ENCODE measurements at places on chromosomes 4 and X.

DNA sequence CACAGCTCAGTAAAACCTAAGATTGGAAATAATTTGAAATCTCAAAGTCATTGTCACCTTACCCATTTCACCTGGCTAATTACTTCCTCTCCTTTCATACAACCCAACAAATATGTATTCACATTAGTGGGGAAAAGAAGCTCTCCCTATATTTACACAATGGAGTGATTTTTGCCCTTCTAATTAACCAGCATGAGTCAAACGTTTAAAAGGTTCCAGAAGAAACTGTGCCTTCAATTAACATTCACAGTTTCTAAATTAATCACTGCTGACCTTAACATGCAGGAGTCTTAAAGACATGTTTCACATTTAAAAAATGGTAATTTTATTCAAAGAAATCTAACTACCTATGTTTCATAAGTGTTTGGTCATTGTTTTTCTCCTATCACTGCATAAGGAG is 254.6 kb downstream of the CBLL2 start:
- DNase-seq, result peak; percentile 0

DNA sequence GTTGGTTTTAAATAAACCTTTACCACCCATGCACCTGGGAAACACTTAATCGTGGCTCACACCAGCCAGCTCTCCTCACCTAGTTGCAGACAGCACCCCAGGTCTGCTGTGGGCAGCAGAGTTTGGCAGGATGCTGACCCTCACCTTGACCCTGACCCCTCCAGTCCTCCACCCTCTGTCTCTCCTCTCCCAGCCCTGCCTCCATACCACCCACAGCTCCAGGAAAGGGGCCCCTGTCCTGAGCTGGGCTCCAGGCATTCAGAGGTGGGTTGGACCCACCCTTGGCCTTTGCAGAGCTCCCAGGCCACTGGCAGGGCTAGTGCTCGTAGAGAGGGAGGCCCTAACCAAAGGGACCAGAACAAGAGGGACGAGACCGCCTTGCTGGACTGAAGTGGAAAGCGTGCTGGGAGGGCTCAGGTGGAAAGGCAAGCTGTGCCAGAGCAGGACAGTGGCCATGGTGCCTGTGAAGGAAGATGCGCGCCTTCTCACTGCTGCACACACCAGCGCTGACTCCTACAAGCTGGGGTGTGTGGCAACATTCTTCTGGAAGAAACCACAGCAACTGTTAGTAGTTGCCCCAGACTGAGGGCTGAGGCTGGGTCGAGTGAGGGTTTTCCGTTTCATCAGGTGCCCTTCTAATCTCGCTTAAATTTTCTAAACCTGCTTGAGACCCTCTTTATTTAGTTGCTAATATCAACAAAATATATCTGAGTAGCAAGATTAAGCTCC is 10.7 kb upstream of the S100P start:
- no peak for DNase-seq

DNA sequence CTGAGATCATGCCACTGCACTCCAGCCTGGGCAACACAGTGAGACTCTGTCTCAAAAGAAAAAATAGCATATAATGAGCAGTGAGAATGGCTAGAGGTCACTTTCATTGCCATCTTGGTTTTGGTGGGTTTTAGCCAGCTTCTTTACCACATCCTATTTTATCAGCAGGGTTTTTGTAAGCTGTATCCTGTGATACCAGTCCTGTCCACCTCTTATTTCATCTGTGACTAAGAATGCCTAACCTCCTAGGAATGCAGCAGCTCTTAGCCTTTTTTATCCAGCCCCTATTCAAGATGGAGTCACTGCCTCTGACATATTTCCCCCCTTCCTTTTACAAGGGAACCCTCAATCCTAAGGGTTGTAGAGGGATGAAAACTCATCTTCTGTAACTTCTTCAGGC is 26.1 kb upstream of the IGFBP7 start:
- DNase-seq, result no peak

DNA sequence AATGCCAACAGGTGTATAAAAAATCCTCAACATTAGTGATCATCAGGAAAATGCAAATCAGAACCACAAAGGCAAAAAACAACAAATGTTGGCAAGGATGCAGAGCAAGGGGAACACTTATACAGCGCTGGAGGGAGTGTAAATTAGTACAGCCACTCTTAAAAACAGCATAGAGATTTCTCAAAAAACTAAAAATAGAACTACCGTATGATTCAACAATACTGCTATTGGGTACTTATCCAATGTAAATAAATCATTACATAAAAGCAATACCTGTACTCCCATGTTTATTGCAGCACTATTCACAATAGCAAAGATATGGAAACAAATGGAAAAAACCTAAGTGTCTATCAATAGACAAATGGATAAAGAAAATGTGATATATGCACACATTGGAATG is 171.3 kb downstream of the SLC7A11 start:
- no peak for DNase-seq

GRCh38 chr4:147425019-147425418 is 55.9 kb upstream of the EDNRA start:
- DNase-seq, result no peak

DNA sequence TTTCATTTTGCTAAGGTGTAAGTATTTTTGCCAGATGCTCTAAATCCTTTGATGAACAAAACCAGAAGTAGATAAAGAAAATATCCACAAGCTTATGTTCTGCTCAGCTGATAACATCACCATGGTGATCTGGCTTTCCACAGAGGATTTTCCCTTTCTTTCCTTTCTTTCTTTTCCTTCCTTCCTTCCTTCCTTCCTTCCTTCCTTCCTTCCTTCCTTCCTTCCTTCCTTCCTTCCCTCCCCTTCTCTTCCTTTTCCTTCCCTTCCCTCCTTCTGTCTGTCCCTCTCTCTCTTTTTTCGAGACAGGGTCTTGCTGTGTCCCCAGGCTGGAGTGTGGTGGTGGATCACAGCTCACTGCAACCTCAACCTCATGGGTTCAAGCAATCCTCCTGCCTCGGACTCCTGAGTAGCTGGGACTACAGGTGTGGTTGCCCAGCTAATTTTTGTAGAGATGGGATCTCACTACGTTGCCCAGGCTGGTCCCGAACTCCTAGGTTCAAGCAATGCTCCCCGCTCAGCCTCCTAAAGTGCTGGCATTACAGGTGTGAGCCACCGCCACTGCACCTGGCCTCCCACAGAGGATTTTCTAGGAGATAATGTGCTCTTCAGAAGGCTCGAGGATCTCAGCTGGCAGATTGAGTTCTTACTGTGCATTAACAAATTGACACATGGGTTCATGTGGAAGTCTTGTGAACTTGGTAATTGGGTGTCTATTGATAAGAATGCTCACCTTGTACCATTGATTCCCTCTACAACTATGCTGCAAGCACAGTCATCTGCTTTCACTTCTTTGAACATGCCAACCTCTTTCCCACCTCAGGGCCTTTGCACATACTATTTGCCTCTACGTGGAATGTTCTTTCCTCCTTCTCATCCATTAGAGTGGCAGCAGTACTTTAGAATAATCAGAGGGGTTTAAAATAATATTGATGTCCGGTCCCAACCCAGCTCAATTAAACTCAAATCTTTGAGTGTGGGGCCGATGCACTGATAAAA is 1.4 kb upstream of the RHOH start:
- DNase-seq, result peak; percentile 49

DNA sequence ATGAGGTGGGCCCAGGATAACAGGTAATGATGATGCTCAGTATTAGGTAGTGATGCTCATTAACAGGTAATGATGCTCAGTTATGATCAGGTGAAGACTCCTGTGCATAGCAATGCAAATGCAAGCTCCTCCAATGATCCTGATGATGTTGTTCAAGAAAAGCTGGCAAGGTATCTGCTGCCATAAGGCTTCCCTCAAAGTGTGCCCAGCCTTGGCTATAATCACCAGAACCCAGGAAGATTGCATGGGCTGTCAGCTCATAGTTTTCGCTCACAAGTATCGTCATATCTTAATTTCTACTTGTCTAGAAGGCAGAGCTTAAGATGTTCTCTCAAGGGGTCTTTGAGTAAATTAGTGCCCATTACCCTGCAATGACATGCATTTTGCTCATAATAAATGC is 366.2 kb upstream of the CLNK start:
- DNase-seq, result no peak

- DNase-seq, result no peak
These were observed 22.2 kb downstream of the CYBB start for GRCh38 chrX:37802028-37802427.

DNA sequence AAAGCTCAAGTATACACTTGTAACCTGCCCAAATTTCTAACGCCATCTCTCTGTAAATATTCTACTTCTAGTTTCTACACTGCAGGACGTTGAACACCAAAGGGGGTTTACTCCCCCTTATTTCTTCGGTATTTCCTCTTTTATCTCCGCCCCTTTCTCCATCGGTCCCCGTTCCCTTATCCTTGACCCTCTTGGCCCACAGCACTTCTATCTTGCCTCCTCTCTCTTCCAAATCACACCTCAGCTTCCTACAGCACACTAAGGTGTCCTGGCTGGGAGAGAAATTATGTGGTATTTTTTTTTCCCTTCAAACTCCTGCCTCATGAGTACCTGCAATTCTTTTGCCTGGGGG is 715 bp downstream of the ZMAT1 start:
- no peak for DNase-seq

GRCh38 chrX:41759817-41760216 is 35.8 kb downstream of the GPR82 start:
- DNase-seq, result peak; percentile 55

- DNase-seq, result no peak
These were observed 2.2 kb downstream of the FAT4 start for GRCh38 chr4:125316791-125317524.

- no peak for DNase-seq
These were observed 20.5 kb upstream of the STS start for GRCh38 chrX:7127056-7127455.

- no peak for DNase-seq
These were observed 64.9 kb upstream of the ADRA2C start for GRCh38 chr4:3701271-3701734.

GRCh38 chr4:154441982-154442381 is 49.6 kb downstream of the DCHS2 start:
- no peak for DNase-seq

DNA sequence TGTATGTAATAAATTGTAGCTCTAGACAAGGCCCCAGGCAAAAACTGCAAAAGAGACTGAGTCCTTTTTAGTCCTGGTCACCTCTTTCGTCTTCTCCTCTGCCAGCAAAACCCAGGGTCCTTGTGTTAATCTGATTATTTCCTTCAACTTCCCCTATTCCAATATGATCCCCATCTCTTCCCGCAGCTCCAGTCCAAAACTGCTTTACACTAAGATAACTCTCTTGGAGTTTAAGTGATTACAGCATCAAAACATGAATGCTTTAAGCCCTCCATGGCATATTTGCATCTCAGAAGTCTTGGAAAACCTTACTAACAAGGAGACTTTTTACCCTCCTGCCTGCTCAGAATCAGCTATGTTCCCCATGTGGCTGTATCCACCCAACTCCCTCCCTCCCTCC is 59.3 kb downstream of the MAGEA1 start:
- no peak for DNase-seq

DNA sequence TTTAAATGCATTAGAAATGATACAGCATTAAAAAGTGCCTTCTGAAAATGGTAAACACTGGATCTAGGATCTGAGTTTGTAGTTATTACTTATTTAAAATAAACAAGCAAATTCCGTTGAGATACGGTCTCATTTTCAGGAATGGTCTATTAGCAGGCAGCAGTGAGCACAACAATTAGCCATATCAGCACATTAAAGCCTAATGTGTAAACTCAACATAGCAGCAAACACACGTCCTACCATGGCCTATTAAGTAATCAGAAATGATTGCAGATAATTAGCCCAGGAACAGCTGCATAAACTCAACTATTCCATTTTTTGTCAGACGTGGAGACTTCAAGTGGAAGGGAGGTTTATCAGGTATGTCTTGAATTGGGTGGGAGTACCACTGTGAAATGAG is 61.8 kb downstream of the NEIL3 start:
- DNase-seq, result no peak

DNA sequence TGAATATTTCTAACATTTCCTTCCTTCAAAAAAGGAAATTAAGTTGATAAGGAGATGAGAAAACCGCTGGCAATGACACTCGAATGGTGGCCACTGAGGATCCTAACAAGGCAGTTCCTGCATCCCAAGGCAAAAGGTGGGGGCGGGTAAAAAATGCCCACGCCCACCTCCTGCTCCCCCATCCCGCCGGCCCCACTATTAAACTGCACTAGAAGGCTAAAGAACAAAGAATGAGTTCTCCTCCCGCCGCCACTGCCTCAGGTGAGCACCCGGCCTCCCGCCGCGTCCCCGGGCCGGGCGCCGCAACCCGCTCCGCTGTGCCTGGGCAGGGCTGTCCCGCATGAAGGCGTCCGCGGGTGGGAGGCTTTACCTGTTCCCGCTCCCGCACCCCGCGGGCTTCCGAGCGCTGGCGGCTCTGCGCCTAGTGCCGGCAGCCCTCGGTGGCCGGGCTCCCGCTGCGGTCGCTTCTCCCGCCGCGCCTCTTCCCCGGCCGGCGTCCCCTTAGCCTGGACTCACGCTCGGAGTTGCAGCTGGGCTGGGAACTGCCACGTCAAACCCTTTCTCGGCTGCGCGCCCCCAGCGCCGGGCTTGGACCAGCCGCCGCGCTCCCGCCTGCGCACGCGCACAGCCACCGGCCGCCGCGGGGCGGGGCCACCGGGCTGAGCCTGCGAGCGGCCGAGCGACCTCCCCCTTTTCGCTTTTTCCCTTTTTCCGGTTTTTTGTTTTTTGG is at the start of gene SEC24D:
SEC24D (minus strand) TSS at position 556 of the 730 bp plus-strand sequence. CDS start 2,430 bp downstream, outside the sequence.
- DNase-seq, result peak; percentile 90

DNA sequence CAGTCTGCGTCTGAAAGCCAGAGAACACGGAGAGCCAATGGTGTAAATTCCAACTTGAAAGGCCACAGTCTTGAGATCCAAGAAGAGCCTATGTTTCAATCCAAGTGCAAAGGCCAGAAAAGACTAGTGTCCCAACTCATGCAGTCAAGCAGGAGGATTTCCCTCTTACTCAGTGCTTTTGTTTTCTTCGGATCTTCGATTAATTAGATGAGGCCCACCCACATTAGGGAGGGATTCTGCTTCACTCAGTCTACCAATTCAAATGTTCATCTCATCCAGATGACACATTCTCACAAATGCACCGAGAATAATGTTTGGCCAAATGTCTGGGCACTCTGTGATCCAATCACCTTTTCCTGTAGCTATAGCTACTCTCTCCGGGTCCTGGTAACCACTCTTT is 91.5 kb upstream of the S100G start:
- no peak for DNase-seq

- no peak for DNase-seq
These were observed 127.5 kb upstream of the AFF2 start for GRCh38 chrX:148372925-148373324.

- no peak for DNase-seq
These were observed 369.7 kb upstream of the DIAPH2 start for GRCh38 chrX:96314985-96315384.

GRCh38 chr4:14679906-14680305 is 322.4 kb upstream of the CPEB2 start:
- DNase-seq, result no peak

GRCh38 chr4:152937336-152938236 is 1.5 kb downstream of the FHDC1 start:
- DNase-seq, result peak; percentile 19

DNA sequence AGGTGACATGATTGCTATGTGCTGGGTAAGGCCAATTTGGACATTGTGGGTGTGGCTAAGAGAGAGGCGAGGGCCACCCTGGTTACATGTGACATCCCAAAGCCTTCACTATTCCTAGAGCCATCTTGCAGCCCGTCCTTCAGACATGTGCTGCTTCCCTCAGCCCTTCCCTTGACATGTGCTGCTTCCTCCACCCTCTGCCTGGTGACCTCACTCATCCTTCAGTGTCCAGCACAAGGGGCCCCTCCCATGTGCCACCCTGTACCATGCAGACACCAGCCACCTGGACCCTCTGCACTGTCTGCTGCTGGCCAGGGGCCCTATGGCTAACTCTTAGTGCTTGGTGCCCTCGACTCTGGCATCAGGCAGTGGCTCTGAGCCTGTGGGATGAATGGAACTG is 27.4 kb downstream of the ADRA2C start:
- DNase-seq, result no peak
